Activated T-helper 1 cell treated with anti-CD3 and anti-CD28 coated beads, Interleukin-2, amount 50 U/mL, for 16 hours (primary cell): ENCODE measurements at places on chromosomes 3 and 15.

GRCh38 chr3:151117047-151117446, 31.6 kb downstream of the MED12L start:
- no peak for DNase-seq

GRCh38 chr15:65902373-65902772, 33.1 kb downstream of the RAB11A start:
- no peak for DNase-seq

DNA sequence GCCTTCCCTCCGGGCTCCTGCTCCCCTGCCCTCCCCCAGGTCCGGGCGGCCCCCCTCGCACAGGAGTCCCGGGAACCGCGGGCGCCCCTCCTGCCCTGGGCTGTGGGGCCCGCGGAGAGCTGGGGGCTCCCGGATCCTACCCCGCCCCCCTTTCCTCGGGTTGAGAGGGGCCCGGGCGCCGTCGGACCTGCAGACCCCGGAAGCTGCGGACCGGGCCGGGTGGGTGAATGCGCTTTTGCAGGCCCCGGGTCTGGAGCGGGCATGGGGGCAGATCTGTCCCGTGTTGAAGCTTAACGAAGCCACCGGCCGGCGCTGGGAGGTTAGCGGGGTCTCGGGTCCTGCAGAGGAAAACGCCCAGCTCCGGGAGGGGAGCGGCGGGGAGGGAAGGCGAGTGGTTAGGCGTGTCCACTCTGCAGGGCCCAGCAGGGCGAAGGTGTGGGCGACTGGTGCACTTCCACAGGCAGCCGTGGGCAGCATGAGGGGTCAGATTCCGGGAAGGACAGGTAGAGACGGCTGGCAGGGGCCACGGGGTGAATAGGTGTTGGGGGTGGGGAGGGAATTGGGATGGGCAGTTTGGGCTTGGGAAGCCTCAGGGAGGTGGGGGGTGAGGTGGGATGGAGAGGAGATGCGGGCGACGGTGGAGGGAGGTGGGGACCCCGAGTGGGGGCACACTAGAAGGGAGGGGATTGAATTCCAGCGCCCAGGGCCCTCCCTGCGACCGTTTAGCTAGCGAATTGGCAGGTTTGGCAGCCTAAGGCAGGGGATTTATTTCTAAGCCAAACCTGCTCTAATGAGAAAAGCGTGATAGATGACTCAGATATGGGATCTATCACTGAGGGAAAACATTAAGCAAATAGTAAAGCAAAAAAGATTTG, 635 bp downstream of the CD276 start:
- DNase-seq: no peak

- no peak for DNase-seq
Measured at GRCh38 chr3:46358466-46358865, 4.6 kb downstream of the CCR2 start.

- DNase-seq: no peak
Measured at GRCh38 chr3:80094589-80094988, 326.8 kb upstream of the ROBO1 start.

GRCh38 chr3:112794622-112795172, 52.0 kb downstream of the CD200R1L start:
- no peak for DNase-seq

GRCh38 chr3:48594417-48595049, 596 bp downstream of the COL7A1 start:
- no peak for DNase-seq

DNA sequence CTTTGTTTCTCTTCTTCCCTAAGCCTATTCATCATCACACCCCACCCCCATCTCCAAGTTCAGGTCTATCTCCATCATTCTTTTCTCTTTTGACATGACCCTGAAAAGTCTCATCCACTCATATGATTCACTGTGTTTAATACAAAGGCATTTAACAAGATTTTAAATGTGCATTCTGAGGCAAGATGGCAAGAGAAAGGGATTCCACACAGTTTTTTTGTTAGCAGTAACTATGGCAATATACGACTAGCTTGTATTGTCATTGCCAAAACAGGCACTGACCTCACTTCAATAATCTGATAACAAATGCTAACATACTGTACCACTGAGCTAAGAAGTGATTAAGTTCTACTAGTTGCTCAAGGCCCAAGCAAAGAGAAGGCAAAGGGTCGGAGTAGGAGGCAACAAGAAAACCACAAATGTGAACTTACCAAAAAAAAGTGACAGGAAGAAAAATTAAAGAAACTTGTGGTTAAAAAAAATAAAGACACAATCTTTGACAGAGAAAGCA, 53.2 kb downstream of the FBN1 start:
- no peak for DNase-seq

GRCh38 chr3:56347219-56347871, 120.9 kb downstream of the ERC2 start:
- no peak for DNase-seq

DNA sequence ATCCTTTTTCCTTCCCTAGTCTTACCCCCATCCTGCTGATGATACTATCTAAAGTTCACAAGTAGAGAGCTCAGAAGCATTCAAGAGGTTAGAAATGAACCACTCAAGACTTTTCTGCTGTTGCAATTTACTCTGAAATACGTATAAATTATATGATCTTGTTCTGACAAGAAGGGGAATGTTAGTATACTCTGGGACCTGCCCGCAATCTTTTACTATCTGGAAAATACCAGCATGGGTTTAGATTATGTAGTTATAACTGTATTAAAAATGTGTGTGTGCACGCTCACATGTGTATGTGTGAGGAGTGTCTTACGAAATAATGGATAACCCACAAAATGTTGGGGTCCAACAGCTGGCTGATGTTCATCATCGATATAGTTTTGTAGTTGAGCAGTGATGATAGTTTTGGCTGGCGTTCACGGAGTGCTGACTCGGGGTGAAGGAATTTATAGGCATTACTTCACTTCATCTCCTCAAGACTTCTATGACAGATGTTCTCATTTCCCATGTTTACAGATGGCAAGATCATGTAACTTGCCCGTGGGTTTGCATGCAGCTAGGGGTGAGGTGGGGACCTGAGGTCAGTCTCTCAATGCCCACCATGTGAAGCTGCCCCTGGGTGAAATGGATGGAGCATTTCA, 297.5 kb upstream of the LYSMD4 start:
- DNase-seq: no peak

- DNase-seq: no peak
Measured at GRCh38 chr15:48352474-48353072, 21.3 kb downstream of the DUT start.

GRCh38 chr3:100992231-100993012, 799 bp downstream of the ABI3BP start:
- no peak for DNase-seq

DNA sequence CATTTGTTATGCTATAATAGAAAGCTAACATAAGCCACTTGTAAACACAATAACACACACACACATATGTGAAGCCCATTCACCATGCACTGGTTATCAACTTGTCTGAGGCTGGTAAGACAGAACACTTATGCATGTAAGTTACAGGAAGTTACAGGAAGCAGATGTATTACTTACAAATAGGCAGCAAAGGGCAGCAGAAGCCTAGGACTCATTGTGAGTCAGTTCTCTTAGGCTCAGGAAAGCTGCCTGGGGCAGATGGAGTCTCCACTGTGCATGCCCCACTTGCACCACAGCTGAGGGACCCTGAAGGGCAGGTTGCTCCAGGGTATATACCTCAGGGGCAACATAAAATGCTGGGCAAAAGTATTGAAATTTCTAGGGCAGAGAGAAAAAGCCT, 748.8 kb upstream of the CCDC54 start:
- no peak for DNase-seq

DNA sequence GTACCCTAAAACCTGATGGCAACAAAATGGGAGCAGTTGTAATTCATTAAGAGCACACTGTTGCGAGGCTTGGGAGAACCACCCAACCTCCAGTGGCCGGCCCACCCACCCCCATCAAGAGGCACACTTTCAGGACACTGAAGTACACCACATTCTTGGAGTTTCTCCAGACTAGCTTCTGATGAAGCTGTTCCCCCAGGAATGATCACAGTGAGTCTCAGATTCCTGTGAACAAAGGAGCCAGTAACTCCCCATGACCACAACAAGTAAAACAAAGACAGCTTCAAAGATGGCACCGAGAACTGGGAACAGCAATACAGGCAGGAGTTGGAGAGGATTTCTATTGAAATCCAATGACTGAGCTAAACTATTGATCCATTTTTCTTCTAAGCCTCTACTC, 126.0 kb downstream of the ST8SIA2 start:
- no peak for DNase-seq

GRCh38 chr3:50572158-50572557, 2.8 kb downstream of the HEMK1 start:
- peak; percentile 72 for DNase-seq
